ENCODE measurements at places on chromosomes 11 and 22.

DNA sequence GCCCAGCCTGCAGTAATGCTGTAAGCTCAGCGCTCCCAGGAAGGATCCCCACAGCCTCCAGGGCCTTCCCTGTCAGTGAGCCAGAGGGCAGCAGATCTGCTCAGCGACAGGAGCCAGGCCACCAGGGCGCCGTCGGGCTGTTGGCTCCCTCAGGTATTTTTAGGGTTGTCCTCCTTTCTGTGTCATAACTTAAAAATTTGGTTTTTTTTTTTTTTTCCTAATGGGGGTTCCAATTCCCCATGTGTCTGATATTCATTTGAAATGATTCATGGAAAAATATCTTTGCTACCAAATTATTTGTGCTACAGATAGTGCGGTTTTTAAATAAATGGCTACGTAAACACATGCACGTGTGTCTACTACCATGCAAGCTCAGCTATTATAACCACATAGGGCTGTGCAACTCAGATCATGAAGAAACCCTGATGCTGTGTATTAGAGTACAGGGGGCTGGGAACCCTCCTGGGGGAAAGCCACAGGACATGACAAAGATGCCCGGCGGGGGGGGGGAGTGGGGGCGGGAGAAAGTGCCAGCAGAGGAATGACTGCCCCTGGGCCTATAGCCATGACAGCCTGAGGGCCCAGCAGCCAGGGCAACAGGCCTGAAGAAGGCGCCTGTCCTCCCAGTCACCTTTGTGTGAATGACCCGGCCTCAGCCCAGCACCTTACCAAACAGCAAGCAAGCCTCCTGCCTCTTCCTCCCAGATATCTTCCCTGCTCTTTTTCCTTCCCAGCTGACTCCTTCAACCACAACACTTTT, 89.3 kb downstream of the NAT10 start:
- no peak for DNase-seq

DNA sequence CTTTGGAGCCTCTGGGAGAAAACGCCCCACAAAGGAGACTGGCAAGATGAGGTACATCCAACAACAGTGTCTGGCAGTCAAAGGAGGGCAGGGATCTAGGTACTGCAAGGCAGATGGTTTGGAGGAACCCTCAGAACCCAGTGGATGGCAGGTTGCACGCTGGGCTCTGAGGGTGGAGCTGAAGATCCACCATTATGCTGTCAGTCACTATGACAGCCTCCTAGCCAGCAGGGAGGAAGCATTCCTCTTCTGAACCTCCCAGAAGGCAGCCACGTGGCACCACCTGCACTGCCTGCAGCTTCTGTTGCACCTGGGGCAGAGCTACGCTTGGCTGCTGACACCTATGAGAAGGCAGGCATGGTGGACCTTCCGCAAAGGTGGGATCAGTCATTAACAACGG, 40.2 kb downstream of the HTR3A start:
- no peak for DNase-seq

DNA sequence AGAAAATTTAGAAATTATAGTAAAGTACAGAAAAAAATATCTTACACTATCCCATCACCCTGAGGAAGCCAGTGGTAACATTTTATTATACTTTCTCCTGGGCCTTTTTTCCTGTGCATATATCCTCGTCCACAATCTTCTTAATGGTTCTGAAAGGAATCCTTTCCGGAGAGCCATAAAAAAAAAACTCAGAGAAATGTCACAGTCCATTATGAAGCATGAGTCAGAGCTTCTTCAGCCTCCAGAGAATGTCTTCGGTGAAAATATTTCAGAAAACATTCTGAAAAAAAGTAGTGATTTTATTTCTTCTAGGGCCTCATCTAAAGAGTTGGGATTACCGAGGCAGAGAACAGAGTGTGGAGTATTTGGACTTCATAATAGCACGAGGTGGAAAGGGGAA, 163.4 kb downstream of the INSC start:
- no peak for DNase-seq

DNA sequence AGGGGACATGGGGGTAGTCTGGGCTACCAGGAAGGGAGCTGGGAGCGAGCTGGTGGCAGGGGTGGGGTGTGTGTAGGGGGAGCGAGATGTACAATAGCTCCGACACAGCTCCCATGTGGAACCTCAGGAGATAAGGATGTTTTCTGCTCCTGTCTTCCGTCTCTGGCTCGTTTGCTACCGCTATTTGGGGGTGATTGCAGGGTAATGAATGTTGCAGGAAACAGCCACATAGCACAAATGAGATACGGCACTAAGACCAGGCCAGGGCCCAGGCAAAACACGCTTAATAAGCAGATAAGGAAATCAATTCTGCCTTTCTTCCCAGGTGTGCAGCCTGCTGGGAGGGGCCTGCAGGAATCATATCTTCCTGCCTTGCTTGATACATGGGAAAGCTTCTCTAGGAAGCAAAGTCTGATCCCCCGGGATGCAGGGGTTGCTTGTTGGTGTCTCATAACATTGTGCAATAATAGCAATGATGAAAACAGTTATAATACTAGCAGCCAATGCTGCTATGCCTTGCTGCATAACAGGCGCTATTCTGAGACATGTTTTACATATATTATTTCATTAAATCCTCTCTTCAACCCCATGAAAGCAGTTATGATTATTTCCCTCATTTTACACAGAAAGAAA, 158.7 kb downstream of the ST3GAL4 start:
- DNase-seq: no peak

DNA sequence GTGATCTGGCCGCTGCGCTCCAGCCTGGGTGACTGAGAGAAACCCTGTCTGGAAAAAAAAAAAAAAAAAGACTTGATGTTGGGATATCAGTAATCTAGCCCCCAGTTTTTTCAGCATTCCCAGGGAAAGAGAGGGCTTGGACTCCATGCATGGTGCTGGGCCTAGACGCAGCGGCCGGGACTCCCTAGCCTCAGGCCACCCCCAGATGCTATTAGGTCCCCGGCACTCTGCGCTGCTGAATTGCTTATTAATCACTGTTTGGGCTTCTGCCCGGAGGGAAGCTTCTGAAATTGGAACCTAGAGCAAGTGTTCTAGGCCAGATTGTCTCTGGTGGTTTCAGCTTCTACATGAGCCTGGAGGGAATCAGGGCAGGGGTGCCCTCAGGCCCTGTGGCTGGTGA, 39.0 kb downstream of the SLCO2B1 start:
- DNase-seq: no peak

- DNase-seq: no peak
Observed at GRCh38 chr11:92854952-92855351, 114.5 kb upstream of the MTNR1B start.

DNA sequence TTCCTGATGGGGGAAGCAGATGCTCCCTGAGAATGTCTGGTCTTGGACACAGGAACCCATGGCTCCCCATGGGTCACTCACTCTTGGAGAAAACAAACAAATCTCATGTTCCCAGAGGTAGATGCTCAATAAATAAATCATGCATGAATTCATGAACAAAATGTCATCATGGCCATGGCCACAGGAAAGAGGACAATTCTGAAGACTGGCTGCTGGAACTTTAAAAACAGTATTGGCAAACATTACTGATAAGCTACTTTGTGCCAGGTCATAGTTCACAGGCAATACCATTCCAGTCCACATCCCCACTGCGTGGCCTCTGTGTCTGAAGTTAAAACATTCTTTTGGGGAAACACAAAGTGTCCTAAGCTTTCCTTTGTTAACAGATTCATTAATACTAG, 9.2 kb upstream of the SMIM35 start:
- no peak for DNase-seq

Data from suppressor macrophage treated with lipopolysaccharide for 1 hour (primary cell).